ENCODE measurements at places on chromosomes 4 and X.
A peak's percentile ranks its signal among the peaks of the same experiment; 100 is the strongest.

GRCh38 chr4:150070464-150071170 lies 7.6 kb upstream of the DCLK2 start:
- DNase-seq = no peak

DNA sequence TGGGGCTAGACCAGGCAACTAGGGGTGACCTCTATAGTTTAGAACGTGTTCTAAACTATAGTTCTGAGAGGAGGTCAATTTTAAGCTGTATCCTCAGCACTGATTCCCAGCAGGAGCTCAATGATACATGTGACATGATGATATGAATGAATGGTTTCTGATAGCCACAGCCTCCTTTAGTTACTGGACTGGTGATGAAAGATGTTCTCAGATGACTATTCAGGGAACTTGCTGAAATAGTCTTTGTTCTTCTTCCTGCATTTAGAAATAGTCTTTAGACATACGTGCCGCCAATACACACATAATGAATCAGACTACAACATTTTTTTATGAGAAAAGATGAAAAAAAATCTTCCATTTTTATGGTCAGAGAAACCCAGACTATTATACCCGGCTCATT lies 116.3 kb upstream of the TMEM150C start:
- DNase-seq = no peak

- no peak for DNase-seq
Observed at GRCh38 chrX:43585922-43586321, 70.2 kb upstream of the MAOA start.

- no peak for DNase-seq
Observed at GRCh38 chr4:90419124-90419711, 292.0 kb downstream of the CCSER1 start.

DNA sequence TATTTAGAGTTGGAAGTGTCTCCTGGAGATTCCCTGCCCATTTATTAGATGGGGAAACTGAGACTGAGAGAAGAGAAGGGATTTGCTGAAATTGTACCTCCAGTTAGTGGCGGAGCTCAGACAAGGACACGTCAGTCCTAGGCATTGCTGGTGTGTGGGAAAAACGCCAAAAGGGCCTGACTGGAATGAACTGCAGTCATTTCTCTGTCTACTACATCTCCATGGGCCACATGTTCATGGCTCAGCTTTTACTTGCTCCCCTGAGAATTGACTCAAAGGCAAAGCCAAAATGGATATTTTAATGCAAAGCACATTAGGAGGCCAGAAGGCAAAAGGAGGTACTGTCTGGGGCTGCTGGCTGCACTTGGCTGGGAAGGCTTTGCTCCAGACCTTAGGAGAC lies 3.9 kb downstream of the TFDP3 start:
- DNase-seq = no peak

GRCh38 chr4:7734651-7735260 lies 204.9 kb downstream of the AFAP1 start:
- no peak for DNase-seq

- DNase-seq = no peak
Observed at GRCh38 chr4:79201971-79202370, 123.9 kb downstream of the NAA11 start.

DNA sequence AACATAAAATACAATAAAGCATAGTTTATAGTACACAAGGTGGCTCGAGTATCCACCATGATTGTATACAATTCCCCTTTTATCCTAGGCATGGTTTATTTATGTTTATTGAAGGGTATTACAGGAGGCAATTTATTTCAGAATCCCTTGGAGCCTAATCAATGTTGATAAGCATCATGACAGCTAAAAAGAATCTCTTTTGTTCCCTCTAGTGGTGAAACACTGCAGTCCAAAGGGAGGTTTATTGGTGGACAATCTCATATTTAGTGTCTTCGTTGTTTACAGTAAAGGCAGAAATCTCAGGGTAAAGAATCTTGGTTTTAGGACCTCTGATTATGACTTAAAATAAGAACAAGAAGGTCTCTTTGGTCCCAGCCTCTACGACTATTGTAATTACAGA lies 1712.5 kb downstream of the C4orf33 start:
- DNase-seq = no peak

DNA sequence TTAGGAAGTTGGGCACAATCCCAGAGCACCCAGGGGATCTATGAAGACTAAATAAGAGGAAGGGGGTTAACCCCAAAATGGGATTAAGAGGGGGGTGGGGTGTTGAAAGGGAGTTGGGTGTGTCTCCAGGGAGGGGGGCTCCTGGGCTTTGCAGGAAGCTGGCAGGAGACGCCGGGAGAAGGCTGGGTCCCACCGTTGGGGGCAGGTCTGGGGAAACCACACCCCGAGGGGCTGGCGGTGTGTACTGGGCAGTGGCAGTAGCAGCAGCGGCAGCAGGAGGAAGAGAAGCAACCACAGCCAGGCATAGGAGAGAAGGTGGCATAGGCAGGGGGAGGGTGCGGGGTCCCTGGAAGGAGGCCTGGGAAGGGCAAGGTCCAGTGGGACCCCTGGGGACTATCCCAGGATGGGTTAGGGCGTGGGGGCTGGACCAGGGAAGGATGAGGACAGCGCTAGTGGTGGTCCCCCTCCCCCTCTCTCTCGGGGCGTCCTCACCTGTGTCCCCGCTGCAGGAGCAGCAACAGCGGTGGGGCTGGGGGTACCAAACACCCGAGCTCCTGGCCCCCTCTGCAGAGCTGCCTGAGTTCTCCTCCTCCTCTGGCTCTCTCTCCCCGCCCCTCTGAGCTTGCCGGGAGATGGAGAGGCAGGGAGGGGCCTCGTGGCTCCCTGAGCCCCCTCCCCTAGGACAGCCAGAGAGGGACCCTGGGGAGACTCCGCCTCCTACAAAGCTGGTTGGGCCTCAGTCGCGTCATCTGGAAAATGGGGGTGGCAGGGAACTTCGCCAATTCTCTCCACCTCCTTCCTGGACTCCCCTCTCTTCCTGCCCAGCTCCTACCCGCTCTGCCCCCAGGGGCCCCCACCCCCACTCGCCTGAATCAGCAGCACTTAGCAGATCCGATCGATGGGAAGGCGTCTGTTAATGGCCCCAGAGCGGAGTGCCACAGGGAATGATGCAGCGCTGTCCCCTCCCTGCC lies at the start of gene KCND1:
Gene KCND1, minus strand, starts transcription at position 596 of the 971 bp plus-strand sequence. CDS start 1,573 bp downstream, outside the sequence.
- peak; percentile 2 for DNase-seq

GRCh38 chrX:18034945-18035344 lies 173.8 kb upstream of the RAI2 start:
- no peak for DNase-seq

- DNase-seq = no peak
Observed at GRCh38 chr4:75327804-75328512, 186.2 kb downstream of the RCHY1 start.

DNA sequence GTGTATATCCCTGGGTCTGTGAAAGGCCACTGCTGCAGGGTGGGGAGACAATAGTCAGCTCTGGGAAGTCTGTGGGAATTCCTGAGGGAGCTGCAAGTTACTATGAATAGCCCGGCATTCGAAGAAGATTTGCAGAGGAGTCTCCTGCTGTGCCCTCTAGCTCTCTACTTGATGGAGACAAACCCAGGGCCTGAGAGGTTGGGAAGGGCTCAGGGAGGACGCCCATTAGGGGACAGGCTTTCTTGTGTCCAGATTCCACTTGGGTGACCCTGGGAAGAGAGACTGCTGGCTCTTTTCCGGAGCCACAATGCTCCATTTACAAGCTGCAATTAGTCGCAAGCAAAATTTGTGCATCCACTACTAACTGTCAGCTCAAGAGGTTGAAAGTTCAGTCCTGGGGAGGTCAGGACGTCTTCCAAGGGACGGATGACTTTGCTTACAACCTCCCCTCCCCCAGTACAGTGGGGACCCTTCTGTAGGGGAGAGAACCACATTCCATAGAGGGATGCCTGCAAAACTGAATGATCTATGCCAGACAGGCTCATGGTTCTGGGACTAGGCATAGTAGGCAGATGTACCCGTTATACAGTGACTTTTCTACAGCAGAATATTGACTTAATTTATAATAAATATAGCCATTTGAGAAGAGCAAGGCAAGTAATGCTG lies 48.2 kb upstream of the PHOX2B start:
- no peak for DNase-seq

DNA sequence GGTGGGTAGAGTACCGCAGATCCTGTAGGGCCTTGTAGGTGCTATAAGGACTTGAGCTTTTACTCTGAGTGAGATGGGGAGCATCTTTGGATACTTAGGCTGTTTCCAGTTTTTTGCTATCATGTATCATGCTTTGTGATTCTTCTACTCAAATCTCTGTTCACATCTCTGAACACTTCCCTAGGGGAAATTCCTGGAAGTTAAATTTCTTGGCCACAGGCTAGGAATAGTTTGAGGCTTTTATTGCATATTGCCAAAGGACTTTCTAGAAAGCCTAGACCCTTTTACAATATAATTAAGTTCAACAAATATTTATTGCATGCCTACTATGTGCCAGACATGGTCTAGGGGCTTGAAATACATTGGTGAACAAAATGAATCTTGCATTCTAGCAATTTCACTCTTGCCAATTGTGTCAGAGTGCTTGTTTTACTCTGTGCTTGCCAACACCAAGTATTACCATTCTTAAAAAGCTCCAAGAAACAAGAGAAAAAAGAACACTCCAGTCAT lies 4.1 kb upstream of the PGRMC1 start:
- DNase-seq = no peak

DNA sequence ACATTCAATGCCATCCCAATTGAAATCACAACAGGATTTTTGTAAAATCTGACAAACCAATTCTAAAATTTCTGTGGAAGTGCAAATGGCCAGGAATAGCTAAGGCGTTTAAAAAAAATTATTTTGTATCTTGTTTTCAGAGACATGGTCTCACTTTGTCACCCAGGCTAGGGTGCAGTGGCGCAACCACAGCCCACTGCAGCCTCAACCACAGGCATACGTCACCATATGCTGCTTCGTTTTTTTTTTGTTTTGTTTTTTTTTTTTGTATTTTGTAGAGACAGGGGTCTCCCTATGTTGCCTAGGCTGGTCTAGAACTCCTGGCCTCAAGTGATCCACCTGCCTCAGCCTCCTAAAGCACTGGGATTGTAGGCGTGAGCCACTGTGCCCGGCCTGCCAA lies 24.5 kb downstream of the ZNF41 start:
- no peak for DNase-seq

GRCh38 chr4:173498771-173499170 lies 31.3 kb downstream of the HAND2 start:
- no peak for DNase-seq

DNA sequence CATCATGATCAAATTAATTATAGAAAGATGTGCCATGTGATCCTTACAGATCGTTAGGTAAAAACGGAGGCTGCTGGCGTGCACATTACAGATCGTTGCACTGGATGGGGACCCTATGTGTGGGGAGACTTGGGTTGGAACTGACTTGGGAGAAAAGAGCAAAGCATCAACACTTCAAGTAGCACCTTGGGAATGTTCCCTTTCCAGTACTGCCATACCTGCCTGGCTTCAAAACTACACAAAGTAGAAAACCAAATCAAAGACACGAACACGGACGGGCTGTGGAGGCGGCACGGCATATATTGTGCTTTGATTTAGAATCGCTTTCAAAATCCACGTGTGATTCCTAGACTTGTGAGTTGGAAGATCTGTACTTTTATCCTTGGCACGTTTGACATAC lies 898 bp downstream of the CMC4 start:
- DNase-seq = no peak

DNA sequence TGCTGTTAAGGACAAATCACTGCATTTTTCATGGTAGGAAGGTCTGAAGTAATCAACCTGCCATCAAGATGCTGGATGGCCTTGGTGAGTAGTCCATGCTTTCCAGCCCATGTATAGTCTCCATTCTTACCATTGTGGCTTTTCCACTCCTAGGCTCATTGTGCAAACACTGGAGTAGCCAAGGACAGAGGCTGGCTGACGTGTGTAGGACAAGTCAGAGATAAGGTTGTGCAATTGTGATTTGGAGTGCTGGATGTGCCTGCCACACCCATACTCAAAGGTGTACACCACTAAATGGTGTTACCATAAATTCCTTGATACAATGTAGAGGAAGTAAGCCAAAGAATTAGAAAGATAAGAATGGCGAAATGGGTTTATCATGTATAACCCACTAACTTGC lies 26.3 kb upstream of the RADX start:
- DNase-seq = no peak

Data from activated T-cell treated with anti-CD3 and anti-CD28 coated beads for 4 hours (primary cell).